ENCODE measurements at places on chromosomes 7 and 10.

DNA sequence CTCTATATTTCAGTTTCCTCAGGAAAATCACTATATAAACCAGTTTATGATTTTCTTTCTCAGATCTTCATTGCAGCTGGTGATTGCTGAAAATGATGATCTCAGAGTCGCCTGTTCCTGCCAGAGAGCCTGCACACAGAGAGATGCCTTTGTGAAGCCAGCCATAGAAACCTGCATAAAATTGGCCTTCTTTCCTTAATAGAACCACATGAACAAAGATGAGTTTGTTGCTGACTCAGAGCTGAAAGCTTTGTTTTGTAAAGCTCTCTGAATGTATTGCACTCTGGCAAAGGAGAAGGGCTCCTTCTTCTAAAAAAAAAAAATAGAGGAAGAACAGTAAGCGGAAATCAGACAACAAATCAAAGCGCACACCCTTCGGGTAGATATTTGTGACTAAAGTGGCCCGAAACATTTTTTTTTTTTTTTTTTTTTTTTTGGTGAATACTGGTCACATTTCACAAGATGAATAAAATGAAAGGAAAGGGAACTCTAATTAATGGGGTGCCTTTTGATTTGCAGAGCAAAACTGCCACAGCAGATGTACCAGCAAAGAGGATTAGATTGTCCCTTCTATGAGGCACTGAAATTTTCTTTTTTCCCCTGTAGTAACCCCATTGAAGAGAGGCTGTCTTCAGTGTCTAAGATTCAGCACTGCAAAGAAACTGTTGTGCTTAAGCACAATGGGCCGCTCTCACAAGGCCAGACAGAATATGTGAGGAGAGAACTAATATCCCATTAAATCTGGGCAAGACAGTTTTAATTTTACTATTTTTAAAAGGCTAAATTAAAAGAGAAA, 75.1 kb upstream of the PTPRZ1 start:
- DNase-seq = peak; percentile 81

DNA sequence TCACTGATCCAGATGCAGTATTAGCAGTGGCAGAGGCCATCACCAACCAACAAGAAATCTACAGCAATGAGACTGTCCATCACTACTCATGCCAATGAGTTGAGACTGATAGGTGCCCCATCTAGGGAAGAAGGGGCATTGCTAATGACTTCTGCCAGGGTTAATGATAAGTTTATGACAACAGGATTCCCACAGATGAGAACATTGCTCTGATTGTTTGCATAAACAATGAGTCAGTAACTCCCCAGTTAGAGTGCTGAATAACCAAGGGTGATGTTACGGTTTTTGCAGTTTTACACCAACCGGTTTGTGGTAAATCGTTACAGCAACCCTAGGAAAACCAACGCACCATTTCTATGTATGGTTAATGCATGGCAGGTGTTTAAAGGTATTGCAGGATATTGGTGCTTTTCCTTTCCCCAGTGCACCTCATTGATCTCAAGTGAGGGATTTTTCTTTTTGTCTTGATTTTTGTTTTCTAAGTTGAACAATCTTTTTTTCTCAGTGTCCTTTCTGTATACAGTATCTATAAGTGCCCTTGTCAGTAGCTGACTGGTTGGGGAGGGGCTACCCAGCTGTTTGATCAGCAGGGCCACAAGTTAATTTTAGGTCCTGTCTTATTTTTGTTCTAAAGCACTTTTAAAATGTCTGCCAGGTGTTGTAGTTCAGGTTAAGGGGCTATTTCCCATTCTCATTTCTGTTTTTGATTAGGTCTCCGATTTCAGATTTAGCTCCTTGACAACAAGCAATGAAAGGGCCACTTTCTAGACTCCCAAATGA, 3.9 kb upstream of the CSGALNACT2 start:
- peak; percentile 57 for DNase-seq

DNA sequence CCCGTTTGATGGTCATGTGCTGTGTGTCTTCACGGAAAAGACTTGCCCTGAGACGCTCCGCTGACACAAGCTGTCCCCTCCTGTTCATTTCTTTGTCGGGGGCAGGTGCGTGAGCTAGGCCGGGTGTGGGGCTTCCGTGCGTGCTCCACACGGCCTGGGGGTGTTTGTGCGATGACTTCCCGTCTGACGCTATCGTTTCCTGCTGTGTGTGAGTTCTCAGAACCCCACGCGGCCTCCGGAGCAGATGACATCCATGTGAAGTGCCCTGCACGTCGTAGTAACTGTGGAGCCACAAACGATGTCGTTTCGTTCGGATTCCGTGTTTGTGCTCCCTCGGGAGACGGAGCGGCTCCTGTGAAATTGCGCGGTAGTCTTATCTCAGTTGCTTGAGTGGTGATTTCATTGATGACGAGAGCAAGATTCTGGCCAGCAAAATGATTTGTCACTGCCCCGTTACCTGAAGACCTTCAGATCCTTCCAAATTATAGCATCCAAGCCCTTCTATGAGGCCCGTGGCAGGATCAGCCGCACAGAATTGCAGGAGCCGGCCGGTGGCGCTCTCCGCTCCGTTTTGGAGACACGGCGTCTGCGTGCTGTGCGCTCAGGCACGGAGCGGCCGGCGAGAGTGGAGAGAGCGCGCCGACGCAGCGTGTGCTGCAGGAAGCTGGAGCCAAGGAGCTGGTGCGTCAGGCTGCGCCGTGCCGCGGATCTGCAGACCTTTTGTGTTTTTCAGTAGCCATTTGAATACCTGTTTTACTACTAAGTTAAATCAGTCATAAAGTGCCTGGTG, 94.9 kb downstream of the NKX6-2 start:
- DNase-seq = no peak

GRCh38 chr7:73565675-73566340, 8.3 kb upstream of the BCL7B start:
- DNase-seq = no peak

GRCh38 chr10:132363921-132364593, 32.1 kb downstream of the LRRC27 start:
- DNase-seq = peak; percentile 36

- DNase-seq = no peak
Observed at GRCh38 chr7:14834883-14835282, 67.7 kb downstream of the DGKB start.

- no peak for DNase-seq
Observed at GRCh38 chr7:18524248-18524647, 28.7 kb downstream of the HDAC9 start.

DNA sequence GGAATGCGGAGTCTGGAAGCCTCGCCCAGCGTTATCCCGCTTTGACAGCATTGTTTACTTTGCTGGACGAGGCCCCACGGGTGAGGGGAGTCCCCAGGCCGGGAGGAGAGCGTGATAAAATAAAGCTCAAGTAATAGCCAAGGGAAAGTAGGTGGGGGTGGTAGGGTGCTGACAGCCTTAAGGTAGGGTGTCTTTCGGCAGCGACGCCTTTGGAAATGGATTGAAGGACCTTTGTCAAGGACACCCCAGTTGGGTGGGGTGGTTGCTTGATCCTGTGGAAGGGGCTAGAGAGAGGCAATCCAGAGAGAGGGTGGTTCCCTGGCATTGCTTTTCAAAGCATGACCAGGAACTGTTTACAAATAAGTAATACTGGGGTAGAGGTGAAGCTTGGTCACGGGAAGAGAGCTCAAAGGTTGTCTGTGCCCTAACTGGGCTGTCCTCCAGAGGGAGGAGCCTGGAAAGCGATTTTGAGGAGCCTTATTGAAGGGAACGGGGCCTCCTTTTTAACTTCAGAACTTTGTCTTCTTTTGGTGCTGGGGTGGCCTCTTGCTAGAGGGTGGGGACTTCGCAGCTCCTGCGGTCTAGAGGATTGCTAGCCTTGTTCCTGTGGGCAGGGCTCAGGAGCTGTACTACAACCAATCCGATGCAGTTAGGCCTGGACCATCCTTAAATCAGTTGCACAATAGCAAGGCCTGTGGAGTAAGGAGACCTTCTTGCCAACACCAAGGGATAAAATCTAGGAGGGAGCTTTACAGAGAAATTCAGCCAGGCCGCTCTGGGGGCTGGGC, 1.3 kb downstream of the EIF4EBP2 start:
- DNase-seq = peak; percentile 71

DNA sequence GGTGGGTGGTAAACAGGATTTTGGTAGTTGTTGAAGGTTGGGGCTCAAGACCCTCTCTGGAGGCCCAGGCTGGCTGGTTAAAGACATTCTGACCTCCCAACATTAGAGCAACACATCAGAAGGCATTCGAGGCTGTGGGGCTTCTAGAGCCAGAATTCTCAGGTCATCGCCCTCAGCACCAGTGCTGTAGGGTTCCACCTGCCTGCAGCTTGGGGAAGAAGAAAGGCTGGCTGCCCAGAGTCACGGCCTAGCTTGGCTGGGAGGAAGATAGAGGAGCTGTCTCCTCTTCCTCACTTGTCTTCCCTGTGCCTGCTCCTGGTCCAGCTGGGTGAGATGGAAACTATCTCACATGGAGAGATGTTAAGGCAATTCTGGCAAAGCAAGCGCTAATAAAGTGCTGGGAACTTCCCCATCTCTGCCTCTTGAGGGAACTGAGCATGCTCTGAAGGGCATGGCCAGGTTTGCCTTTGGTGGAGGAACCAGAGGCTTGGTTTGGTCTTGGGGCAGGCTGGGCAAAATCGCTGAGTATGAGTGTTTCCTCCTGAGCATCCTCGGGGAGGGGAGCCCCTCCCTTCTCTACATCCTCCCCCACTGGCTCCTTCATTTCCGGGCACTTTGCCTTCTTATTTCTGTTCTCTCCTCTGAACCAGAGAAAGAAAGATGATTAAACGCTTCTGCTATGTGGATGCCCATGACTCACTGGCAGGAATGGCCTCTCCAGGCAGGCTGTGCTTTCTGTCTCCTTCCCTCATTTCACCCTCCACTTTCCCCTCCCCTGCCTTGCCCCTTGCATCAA, 509.0 kb upstream of the PODXL start:
- DNase-seq = peak; percentile 98

- DNase-seq = no peak
Observed at GRCh38 chr7:71996141-71996540, 416.0 kb downstream of the CALN1 start.

GRCh38 chr7:108430664-108431063, 25.6 kb downstream of the NRCAM start:
- DNase-seq = no peak

GRCh38 chr7:157829491-157829890, 492.7 kb downstream of the DNAJB6 start:
- no peak for DNase-seq

DNA sequence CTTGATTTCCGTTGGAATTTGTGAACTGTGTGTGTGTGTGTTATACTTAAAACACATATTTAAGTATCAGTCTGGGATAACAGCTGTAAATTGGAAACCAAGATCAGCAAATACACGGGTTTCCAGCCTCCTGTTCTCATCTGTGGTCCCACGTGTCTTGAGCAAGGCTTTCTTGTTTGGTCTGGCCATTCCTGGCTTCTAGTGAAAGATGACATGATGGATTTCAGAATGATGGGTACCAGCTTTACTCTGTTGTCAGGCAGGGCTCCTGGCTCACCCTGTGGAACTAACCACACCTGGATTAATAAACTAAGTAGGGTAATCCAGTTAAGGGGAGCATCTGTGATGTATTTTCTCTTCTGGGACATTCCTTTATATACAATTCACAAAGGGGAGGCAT, 346.2 kb upstream of the AOAH start:
- DNase-seq = no peak

DNA sequence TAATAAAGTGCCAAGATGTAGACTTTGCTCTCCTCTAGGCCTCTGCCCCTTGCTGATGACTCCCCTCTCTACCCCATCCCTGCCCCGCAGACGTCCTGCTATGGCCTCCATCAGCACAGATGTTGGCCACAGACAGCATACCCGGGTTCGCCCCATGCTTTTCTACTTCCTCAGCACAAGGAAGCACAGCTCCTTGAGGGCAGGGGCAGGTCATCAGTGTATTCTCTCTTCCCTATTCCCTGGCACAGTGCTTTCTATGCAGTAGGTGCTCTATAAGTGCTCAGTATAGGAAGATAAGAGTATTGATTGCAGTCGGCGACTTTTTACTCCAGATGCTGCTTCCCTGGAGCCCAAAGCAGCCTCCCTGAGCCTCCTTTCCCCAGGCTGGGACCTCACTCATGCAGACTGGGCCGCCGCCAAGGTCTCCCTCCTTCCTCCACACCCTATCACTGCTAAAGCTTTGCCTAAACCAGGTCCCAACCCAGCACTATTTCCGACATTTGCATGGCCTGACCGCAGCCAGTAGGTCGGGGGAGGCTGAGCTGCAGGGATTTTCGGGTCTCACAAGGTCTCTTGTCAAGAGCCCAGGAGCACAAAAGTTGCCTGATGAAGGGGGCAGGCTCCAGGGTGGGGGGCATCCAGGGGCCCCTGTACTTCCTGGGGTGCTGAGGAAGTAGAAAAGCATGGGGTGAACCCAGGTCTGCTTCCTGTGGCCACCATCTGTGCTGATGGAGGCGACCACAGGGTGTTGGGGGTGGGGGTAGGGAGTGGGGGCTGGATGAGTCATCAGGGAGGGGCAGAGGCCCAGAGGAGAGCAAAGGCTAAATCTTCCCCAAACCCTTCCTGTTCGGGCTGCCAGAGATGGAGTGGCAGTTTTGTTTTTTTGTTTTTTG, 8.0 kb downstream of the CALHM3 start:
- no peak for DNase-seq

DNA sequence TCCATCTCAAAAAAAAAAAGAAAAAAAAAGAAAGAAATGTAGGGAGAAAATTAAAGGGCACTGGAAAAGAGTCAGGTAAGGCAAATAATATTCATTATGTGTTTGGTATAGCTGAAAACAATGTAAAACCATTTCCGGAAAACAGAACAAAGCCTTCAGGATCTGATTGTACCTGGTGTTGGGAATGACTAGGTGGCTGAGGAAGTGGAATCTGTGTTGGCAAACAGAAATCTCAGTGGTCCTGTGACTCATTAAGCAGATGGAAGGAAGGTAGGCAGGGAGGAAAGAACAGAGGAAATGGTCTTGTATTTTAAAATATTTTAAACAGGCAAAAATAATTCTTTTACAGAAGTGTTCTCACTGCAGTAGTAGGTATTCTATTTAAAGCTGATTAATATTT, 55.7 kb upstream of the GATA3 start:
- peak; percentile 42 for DNase-seq

GRCh38 chr10:373526-374309, 238.5 kb downstream of the ZMYND11 start:
- DNase-seq = peak; percentile 77

- DNase-seq = peak; percentile 49
Observed at GRCh38 chr7:111357691-111358090, 204.6 kb downstream of the IMMP2L start.

GRCh38 chr10:104579136-104579535, 62.0 kb upstream of the SORCS3 start:
- no peak for DNase-seq

GRCh38 chr10:33982995-33983394, 648.5 kb upstream of the NRP1 start:
- DNase-seq = no peak

- DNase-seq = no peak
Observed at GRCh38 chr10:22673785-22674572, 40.4 kb downstream of the PIP4K2A start.

GRCh38 chr10:1214071-1214675, 158.0 kb downstream of the WDR37 start:
- no peak for DNase-seq

GRCh38 chr7:95269640-95270039, 54.7 kb downstream of the PON1 start:
- no peak for DNase-seq

GRCh38 chr7:137120690-137121089, 222.8 kb downstream of the PTN start:
- no peak for DNase-seq
